Inflammatory macrophage treated with lipopolysaccharide for 4 hours (primary cell): ENCODE measurements at places on chromosomes 16 and 17.

- DNase-seq, result peak; percentile 90
These were observed 5.8 kb downstream of the SEPHS2 start for GRCh38 chr16:30439720-30440348.

DNA sequence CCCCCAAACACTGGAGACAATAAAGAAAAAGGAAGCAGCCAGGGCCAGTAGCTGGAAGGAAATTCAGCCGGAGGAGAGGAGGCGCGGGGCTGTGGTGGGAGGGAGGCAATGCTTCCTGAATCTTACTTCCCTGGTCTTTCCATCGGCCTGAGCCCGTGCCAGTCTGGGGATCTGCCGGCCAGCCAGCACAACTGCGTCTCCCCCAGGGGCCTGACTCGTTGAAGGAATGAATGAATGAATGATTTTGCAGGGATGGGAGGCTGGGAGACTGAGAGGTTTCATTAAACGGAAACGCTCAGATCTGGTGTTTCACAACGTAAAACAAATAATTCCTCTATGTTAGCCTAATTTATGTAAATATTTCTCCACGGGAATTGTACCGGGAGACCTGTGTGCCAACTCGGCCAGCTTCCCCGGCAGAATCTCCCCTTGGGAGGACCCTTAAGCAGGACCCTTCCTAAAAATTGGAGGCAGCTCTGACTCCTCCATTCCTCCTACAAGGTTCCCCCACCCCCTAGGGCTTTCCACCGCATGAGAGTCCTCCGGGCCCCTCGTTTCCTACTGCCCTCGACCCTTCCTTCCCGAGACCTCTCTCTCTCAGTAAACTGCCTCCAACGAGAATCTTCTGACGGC is 1.3 kb upstream of the BAIAP2 start:
- DNase-seq, result peak; percentile 68

GRCh38 chr16:56767024-56767423 is 37.1 kb downstream of the NUP93 start:
- no peak for DNase-seq

DNA sequence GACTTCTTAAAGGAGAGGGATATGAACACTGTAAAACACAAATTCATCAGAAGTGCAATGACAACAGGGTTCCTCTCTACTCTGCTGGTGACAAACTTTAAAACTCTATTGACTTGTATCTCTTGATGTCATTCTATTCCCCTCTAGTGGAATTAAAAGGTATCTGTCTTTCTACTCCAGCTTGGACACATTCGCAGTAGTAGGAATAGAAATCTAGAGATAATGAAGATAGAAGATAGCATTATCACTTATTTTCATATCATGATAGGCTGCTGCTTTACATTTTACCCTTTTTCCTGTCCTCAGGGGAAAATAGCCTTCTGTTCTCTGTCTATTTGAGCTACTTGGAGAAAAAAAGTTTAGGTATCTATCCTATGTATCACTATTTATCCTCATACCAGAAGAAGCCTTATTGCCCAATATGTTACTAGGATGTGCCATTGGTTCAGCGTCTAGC is 209.6 kb upstream of the CACNG5 start:
- peak; percentile 10 for DNase-seq

DNA sequence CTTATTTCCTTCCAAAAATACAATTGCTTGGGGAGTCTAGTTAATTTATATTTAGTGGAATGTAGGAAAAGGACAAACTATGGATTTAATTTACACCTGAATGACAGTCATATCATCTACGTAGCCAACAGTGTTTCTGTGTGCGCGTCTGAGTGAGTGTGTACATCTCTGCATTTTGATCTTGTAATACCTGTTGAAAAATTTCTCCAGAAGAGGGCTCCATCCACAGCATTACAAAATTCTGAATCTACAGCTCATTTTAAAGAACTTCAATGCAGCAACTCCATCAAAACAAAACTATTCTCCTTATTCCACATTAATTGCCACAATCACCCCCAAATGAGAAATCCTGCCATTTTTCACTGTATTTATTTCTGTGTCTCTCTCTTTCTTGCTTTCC is 3.9 kb downstream of the CDH13 start:
- DNase-seq, result no peak
